Vagina (tissue), 2 donors: ENCODE measurements at places on chromosomes 5 and 9. TPM values are rescaled to one million over a fixed set of nuclear protein-coding genes. Genes with fewer than 3 reads are reported as not detected.

DNA sequence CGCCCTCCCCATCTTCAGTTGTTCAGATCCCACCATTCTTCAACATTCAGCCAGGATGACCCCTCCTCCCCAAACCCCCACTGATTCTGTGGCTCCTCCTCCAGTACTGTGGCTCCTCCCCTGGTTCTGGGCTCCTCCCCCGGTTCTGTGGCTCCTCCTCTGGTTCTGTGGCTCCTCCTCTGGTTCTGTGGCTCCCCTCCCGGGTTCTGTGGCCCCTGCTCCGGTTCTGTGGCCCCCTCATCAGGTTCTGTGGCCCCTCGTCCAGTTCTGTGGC, 32.8 kb downstream of the C5orf15 start:
- DNase-seq, result no peak

DNA sequence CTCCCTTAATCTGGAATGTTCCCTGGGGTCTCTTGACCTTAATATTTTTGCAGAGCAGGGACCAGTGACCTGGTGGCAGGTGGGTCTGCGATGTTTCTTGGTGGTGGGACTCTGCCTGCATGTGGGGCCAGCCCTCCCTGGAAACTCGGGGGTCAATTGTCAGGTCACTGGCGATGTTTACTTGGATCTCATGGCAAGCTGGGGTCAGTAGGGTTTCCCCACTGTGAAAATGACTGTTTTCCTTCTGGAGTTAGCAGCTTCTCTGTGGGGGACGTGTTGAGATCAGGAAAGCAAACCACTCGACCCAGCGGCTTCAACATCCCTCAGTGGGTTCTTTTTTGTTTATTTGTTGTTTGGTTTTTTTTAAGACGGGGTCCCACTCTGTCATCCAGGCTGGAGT, 73.9 kb downstream of the KCNT1 start:
- no peak for DNase-seq

DNA sequence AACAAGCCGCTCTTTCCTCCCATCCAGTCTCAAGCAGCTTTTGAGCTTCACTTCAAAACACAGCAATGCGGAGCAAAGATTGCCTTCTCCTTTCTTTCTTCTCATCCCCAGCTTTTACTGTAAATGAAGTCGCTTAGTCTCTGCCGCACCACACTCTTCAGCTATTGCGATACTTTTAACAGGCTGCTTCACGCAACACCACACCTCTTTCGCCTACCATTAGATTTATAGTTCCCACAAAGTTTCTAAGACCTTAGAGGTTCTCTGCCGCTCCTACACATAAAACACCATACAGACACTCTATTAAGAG, 711 bp downstream of the PGGT1B start:
- no peak for DNase-seq

GRCh38 chr5:119032656-119033055, 38.2 kb upstream of the DMXL1 start:
- DNase-seq, result no peak

DNA sequence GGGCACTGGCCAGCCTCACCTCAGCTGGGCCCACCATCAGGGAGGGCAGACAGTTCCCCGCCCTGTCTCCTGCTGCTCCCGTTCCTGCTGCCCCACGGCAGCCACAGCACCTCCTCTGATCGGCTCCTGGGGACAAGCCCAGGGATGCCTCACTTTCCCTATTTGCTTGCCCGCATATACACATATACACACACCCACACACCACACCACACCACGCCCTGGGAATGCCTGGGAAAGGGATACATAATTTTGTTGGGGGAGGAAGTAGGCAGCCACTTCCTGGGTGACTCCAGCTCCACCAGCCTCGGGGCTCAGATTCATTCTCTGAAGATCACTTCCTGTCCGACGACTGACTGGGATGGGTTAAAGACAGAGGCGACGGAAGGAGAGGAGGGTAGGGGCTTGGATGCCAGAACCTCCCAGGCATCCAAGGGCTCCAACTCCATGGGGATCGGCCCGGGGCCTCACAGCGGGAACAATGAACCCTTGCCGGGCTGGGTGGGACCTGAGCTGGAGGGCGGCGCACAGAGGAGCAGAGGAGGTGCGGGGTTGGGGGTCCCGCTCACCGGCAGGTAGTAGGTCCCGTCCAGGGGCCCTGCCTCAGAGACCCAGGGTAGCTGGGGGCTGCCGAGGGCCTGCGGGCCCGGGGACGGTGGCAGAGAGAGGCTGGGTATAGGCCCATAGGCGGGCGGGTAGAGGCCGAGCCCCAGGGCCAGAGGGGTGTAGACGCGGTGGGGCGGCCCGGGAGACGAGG, 2.0 kb upstream of the MZB1 start:
- no peak for DNase-seq

- no peak for DNase-seq
Observed at GRCh38 chr5:6681682-6682081, 31.6 kb upstream of the TENT4A start.

GRCh38 chr5:177426566-177427210, at the start of gene GRK6:
GRK6 (plus strand) TSS chr5:177426676; CDS start chr5:177426846, 170 bp downstream.
- no peak for DNase-seq

DNA sequence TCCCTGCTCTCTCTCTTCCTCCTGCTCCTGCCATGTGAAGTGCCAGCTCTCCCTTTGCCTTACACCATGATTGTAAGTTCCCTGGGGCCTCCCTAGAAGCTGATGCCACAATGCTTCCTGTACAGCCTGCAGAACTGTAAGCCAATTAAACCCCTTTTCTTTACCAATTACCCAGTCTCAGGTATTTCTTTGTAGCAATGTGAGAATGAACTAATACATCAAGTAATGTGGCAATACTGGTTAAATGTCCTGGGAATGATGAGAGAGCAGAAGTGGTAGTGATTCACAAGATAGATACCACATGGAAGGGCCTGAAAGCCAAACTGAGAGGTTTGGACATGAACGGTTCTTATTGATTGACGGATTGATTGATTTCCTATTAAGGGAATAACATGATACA, 62.6 kb upstream of the IL12B start:
- no peak for DNase-seq

- peak; percentile 77 for DNase-seq
Observed at GRCh38 chr9:92637326-92637725, 32.6 kb downstream of the IPPK start.

- no peak for DNase-seq
Observed at GRCh38 chr5:124206540-124206939, 539.9 kb downstream of the ZNF608 start.

- DNase-seq, result no peak
Observed at GRCh38 chr9:36250079-36250478, 8.2 kb downstream of the GNE start.

DNA sequence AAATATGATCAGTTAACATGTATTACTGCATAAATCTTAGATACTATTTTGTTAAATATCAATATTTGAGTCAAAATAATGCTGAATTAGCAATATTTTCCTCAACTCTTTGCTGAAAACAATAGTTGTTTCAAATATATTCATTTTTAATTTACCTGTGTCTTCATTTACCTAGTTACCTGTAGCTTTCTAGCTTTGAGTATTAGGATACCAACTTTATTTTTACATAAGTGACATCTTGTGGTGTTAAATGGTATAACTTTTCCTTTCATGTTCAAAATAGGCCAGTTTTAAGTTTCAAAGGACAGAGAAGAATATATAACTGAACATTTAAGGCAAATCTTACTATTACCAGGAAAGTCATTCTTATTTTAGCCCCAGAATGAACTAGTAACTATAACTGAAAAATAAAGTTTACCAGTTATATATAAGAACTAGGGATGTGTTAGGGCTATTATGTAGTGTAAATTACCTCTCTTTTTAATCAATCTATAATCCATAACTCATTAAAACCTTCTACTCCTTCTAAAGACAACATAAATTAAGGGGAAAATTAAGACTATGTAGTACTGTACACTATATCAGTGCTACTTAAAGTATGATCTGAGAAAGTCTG, 25.3 kb downstream of the AP3B1 start:
- no peak for DNase-seq

GRCh38 chr5:164475339-164475977, 970.0 kb downstream of the MAT2B start:
- DNase-seq, result no peak

DNA sequence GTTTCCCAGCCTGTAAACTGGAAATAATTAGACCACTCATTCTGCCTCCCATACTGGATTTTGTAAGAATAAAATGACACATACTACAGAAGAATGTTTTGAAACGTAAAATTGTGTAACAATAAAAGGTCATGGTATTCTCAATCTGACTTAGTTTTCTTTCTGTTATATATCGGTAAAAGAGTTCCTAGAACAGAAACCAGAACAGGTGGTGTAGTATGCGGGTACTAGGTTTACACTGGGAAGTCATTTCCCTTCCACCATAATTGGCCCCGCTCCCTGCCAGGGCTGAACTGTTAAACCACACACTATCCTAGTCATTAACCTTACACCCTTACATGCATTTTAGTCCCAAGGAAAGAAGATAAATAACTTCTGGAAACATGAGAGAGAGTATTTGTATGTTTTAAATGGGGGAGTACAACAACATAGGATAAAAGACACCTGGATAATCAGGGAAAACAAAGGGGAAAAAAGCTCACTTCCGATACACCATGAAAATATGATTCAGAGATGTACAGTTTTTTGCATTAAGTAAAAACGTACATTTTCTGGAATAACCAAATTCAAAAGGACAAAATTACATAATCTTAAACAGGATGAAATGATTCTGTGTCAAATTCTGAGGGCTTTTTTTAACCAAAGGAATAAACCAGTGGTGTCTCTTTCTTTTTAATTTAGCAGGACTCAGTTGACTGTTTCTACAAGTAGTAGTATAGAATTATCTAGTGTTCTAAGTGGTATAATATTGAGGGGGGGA, 199.7 kb downstream of the GLIS3 start:
- DNase-seq, result no peak

GLRA1 gene
- total RNA-seq, result not detected

ANKHD1 gene
- total RNA-seq, result 140 TPM

PIP5K1B gene
- 2.9 TPM for total RNA-seq

CCL21 gene
- 174 TPM for total RNA-seq

UAP1L1 gene
- 13.3 TPM for total RNA-seq

CDX1 gene
- not detected for total RNA-seq

TAF11L6 gene
- not detected for total RNA-seq

ELAVL2 gene
- total RNA-seq, result 2.2 TPM

UBAC1 gene
- total RNA-seq, result 57.9 TPM

NPM1 gene
- total RNA-seq, result 526 TPM

MLANA gene
- total RNA-seq, result not detected
